ENCODE measurements at places on chromosomes 2 and 18. TPM values are rescaled to one million over a fixed set of nuclear protein-coding genes. Genes with fewer than 3 reads are reported as not detected.

MGAT4A gene
- total RNA-seq: 36.0 TPM

FSHR gene
- not detected for total RNA-seq

CYP26B1 gene
- 3.4 TPM for total RNA-seq

LRRTM1 gene
- total RNA-seq: 13.8 TPM

DSG2 gene
- 2.2 TPM for total RNA-seq

C1QL2 gene
- 1.6 TPM for total RNA-seq

VWA3B gene
- total RNA-seq: 1.3 TPM

MAP3K19 gene
- total RNA-seq: 1.6 TPM

LDLRAD4 gene
- total RNA-seq: 299 TPM

TNFRSF11A gene
- total RNA-seq: 0.63 TPM

ZNF397 gene
- 84.8 TPM for total RNA-seq

RGPD4 gene
- total RNA-seq: not detected

GNAL gene
- 59.8 TPM for total RNA-seq
